ENCODE measurements at places on chromosomes 2 and 18.

GRCh38 chr18:22542406-22542835 lies 124.7 kb upstream of the CTAGE1 start:
- H3K4me1 ChIP-seq = peaks cover 8% of the 10 kb centered on the region
- no peak overlapping the region for H3K27ac ChIP-seq
- no peaks in the 10 kb centered on the region for H3K36me3 ChIP-seq
- DNase-seq = no peak

DNA sequence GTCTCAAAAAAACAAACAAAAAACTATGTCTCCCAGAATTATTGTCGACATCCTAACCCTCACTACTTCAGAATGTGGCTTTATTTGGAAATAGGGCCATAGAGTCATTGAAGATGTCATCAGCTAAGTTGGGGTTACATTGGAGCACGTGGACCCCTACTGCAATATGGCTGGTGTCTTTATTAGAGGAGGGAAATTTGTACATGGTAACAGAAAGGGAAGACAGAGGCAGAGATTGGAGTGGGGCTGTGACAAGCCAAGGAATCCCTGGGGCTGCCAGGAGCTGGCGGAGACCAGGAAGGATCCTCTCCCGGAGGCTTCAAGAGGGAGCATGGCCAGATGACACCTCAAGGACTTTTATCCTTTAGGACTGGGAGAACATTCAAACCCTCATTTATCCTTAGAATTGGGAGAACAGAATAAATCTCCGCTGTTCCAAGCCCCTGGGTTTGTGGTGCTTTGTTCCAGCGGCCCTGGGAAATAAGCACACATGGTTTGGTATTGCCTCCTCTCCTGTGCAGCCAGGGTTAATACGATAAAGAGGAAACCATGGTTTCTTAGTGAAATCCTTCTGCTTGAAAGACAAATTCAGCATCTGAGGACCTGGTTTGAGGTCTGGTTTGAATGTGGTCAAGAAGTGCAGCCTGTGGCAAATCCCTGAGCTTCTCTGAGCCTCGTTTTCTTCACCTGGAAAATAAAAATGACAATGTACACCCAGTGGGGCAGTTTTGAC lies 184.7 kb downstream of the MYCN start:
- no peak overlapping the region for H3K27ac ChIP-seq
- H3K27me3 ChIP-seq = peaks cover 2% of the 10 kb centered on the region
- no peak overlapping the region for H3K4me3 ChIP-seq
- no peak for DNase-seq

DNA sequence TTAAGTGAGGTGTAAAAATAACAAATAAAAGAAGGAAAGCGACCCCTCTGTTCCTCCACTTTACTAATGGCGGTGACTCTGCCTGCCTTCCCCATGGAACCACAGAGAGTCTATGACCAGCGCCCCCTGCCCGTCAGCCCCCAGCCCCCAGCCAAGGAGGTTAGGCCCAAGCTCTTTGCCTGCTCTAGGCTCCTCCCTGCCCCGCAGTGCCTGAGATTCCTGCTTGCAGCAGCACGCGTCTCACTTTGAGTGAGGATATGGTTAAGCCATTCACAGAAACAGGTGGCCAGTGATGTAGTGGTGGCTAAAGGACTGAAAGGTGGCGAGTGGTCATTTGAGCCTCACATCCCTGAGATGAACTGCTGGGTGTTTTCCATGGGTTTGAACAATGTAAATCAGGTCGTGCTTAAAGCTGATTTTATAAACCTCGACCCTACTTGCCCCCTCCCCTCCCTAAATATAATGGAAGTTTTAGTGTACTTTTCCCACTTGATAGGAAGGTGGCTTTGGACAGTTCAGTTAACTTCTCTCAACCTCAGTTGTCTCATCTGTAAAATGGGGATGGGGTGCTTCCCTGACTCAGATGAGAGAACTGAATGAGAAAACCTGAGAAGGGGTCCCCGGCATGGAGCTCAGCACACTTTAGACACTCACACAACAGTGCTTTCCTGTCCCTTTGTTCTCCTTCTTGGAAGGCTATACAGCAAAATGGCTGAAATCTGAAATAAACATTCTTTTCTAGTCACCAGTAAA lies 46.5 kb downstream of the IL1RL2 start:
- H3K27me3 ChIP-seq = peaks cover 3% of the 10 kb centered on the region
- no peak overlapping the region for H3K27ac ChIP-seq
- H3K36me3 ChIP-seq = no peaks in the 10 kb centered on the region

DNA sequence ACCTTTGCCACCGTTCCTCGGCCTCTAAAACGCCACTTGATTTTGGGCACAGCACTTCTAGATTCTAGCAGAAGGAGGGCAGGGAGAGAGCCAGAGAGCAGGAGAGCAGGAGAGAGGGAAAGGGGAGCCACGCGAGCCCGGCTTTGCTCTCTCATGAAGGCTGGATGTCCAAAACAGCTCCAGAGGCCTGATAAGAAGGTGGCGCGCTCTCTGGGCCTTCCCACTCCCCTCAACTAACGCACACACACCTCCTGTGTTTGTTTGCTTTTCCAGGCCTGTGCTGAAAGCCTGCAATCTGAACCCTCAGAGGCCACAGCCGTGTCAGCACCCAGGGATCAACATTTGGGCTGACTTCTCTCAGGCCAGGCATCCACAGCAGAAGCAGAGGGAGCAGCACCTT lies 184.8 kb upstream of the SOX11 start:
- H3K36me3 ChIP-seq = no peaks in the 10 kb centered on the region
- no peaks in the 10 kb centered on the region for H3K27me3 ChIP-seq
- DNase-seq = no peak
- H3K4me3 ChIP-seq = no peak overlapping the region

Data from muscle of leg (tissue), 16 donors.